ENCODE measurements at places on chromosomes 5 and 9.
A peak's percentile ranks its signal among the peaks of the same experiment; 100 is the strongest.

DNA sequence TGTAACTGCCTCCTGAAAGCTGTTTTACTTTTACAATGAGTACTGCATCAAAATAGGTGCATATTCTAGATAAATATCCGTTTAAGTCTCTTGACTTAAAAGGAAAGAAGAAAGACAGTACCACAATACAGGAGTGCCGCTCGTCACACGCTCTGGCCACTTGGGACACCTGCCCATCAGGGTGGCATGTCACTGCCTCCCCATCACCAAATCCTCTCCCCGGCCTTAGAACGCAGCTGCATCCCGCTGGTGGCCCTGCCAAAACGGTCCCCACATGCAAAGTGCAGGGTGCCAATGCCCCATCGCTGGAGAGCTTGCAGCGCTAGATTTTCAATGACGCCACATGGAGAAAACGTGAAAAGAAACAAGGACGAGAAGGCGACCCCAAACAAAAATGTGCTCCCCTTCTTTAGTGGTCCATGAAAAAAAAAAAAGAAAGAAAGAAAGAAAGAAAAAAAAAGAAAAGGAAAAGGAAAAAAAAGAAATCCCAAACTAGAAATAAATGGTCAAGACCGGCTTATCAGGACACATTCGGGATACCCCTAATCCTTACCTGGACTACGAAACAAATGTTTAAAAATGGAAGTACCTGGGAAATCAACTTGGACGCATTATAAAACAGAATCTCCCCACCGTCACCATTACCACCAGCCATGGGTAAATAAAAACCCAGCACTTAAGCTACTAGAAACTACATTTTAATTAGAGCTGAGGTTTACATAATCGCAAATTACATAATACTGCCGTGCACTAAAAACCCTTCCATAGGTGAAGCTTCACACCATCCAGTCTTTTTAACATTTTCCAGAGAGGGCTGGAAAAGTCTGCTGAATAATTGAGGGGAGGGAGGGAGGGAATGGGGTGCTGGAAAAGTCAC, 1.0 kb downstream of the ANKH start:
- DNase-seq, result peak; percentile 69

- no peak for DNase-seq
These were observed 163.6 kb upstream of the GRIN3A start for GRCh38 chr9:101902051-101902450.

GRCh38 chr5:61002611-61003355, 57.8 kb downstream of the NDUFAF2 start:
- no peak for DNase-seq

DNA sequence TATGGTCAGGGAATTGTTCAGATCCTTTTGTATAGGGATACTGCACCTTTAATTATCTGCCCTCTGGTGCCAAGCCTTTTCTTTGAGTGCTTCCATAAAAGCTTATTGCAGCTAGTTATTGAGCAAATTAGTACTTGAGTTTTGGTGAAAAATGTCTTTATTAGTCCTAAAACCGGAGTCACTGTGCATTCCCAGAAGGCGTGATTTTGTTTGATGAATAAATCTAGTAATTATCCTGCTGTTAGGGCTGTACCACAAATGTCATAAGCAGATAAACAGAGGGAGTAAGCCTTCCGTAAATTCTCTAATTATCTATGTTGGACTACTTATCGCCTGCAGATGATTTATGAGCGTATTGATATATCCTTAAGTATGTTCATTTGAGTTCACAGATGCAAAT, 620.7 kb upstream of the ARRDC3 start:
- DNase-seq, result no peak

DNA sequence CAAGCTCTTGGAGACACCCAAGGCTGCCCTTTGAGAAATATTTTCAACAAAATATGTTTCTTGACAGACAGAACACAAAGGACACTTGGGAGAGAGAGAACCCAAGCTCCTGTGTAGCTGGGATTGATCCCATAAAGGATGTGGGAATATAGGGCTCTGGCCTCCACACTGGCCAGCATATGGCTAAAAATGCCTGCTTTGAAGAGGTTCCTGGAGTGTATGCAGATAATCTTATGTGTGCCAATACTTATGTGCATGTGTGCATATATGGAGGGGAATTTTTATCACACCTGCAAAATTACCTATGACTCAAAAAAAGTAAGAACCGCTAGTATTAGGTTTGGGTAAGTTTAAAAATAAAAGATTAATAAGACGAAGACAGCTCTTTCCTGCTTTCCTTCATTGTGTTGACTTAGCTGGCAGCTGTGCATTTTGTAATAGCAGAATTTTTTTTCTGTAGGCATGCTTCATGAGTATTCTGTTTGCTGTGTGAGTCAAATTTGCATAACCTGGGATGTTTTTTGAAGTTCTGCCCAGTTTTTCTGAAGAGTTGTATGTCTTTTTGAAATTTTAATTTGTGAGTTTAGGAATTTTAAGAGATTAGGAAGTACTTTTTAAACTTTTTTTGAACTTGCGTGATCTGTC, 42.6 kb downstream of the HACD4 start:
- no peak for DNase-seq

- DNase-seq, result no peak
These were observed 9.8 kb downstream of the ECPAS start for GRCh38 chr9:111474385-111474784.

- DNase-seq, result no peak
These were observed 681 bp downstream of the CPLANE1 start for GRCh38 chr5:37248421-37248969.

GRCh38 chr9:74533253-74533652, 36.1 kb downstream of the RORB start:
- no peak for DNase-seq

DNA sequence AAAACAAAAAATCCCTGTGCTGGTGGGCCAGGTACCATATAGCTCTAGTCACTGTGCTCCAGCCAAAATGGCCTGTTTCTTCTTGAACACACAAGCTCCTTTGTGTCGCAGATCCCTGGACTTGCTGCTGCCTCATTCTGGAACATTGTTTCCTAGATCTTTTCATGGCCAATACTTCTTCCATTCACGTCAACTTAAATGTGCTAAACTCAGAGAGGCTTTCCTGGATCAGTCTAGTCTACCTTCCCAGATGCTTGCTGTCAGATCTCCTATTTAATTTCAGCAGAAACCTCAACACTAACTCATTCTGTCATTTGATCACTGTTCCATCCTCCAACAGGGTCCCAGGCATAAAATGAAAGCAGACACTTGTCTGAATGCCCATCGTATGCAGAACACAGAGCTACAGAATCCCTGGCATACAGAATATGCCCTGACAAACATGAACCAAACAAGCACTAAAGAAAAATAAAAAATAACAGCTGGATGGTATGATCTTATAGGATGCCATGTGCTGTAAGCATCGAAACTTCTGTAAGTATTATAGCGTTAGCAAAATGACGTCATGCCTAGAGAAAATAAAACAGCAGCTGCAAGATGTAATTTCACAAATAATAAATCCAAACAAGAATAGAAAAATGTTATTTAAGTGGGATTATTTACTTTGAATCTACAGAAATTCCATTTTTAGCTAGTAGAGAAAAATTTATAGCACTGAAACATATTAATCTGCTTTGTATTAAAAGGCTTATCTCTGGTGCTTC, 403.7 kb upstream of the DAP start:
- DNase-seq, result no peak

GRCh38 chr5:63089147-63089546, 510.5 kb downstream of the LRRC70 start:
- DNase-seq, result no peak

GRCh38 chr5:158166424-158166823, 307.5 kb upstream of the CLINT1 start:
- no peak for DNase-seq

DNA sequence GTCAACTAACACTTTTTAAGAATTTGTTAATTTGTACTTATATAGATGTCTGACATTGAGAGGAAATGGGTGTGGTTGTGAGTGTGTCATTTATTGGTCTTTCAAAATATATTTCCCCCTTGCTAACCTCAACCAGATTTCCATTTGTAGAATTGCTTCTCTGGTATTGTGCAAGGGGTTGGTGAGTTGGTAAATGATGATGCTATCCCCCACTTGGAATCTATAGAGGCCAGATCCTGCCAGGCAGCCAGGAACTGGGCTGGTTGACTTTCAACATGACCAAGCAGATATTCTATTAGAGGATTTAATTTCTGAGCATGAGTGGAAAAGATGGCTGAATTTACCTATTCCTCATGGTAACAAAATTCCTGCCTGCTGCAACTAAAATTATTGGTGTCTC, 306.6 kb upstream of the KIF2A start:
- no peak for DNase-seq

- no peak for DNase-seq
These were observed 20.3 kb downstream of the ANGPTL2 start for GRCh38 chr9:127102176-127102575.

- DNase-seq, result peak; percentile 81
These were observed 7.7 kb upstream of the SKP1 start for GRCh38 chr5:134184155-134185135.

GRCh38 chr5:151048526-151048925, 28.1 kb downstream of the GPX3 start:
- no peak for DNase-seq

- no peak for DNase-seq
These were observed 46.0 kb downstream of the RAPGEF1 start for GRCh38 chr9:131693651-131694597.

All from activated CD4-positive, alpha-beta T cell treated with anti-CD3 and anti-CD28 coated beads, Interleukin-2, amount 50 U/mL, for 48 hours (primary cell).